ENCODE measurements at places on chromosomes 11 and 22.
A peak's percentile ranks its signal among the peaks of the same experiment; 100 is the strongest.

DNA sequence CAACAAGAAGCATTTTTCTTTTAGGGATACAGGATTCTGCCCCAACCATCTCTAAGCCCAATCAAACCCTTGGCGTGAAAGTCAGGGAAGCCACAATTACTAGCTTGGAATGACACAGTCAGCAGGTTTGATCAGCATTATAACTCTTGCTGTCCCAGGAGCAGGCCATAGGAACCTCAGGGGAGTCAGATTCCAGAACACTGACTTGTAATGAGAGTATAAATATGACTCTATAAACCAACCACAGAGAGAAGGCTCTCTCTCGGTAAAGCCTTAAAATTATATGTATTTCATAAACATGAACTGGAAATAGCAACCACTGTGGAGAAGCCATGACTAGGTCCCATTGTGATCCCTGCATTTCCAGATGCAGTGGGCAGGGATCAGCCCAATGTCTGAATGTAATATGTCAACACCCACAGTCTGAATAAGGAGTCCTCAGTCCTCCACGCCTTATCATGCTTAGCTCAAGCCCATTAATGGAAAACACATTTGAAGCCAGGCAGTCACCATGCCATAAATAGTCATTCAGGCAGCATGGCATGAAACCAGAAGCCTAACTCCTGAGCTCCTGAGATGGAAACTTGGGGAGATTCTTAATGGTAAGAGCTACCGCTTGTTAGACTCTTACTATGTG, 99.1 kb upstream of the MTNR1B start:
- no peak for DNase-seq

DNA sequence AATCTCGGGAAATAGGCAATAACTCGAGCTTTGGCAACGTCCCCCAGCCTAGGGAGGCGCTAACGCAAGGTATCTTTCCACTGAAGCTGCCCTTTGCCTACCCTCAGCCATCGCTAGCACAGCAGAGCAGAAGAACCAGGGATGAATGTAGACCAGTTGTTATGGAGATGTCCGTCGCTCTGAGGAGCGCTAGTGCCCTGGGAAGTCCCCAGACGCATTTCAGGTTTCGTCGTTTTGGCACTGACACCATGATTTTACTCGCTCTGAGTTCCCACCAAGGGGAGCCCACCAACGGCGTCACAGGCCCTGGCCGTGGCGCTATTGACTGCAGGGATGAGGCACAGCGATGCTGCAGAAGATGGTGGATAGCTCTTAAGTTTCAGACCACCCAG, 22.7 kb upstream of the BDNF start:
- no peak for DNase-seq

- no peak for DNase-seq
Measured at GRCh38 chr22:28259774-28260312, 340.8 kb upstream of the PITPNB start.

- no peak for DNase-seq
Measured at GRCh38 chr22:36640106-36640672, 63.4 kb downstream of the CACNG2 start.

DNA sequence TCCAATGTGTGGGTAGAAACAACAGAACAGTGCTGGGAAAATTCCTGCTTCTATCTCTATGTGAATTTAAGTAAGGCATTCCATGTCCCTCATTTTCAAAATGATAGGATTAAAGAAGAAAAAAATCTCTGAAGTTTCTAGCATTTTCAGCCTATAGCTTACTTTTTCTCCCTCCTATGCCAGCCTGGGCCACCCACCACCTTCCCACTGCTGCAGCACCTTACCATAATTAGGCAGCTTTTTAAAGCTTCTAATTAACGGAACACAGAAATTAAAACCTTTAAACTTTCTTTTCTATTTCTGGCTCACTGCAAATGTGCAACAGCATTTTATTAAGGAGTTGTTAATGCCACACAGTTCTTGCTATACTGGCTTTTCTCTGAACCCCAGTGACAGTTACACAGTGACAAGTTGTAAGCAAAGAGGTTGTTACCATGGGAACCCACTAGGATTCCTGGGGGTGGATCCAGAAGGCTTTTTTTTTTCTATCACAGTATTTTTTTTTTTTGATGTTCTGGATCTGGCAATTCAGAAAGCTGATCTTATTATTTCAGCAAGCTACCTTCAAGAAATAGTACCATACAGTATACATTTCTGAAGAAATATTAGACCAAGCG, 20.2 kb downstream of the CELF1 start:
- no peak for DNase-seq

GRCh38 chr11:66146940-66147339, 76.9 kb downstream of the PACS1 start:
- DNase-seq = no peak

GRCh38 chr11:44791316-44791925, 64.7 kb downstream of the TSPAN18 start:
- no peak for DNase-seq

DNA sequence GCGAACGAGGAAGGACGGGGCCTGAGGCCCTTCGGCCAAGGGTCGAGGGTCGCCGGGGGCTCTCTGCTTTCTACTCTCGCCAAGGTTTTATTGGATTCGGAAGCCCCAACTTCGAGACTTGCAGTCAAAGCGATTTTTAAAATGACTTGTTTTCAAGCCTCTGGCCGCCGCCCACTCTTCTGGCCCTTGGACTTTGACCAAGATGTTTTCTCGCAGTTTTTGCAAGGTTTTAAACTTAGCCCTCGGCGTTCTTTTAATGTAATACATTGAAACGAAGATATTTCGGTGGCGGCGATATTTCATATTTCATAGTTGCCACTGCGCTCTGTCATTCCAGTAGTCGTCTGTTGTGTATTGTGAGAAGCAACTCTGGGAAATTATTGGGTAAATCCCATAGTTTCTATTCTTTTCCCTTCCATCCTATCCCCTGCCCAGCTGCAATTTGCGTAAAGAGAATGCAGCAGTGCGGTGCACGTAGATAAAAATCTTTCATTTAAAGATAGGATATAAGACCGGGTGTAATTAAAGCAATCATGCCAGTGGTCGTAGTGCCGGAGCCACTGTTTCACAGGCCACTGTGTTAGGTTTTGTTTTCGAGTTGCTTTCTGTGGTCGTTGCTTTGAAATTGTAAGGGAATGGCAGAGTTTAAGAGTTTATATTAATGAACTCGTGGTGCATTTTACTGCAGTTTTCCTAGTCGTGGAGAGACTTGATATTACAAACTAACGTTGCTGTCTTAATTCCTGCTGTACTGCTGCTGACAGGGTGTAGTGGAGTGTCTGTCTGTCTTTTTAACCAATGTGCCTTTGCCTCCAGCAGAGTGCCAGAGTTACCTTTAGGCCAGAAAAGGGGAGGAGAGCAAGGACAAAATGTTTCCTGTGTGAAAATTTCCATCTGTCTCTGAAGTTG, 702 bp downstream of the BIRC2 start:
- DNase-seq = no peak

DNA sequence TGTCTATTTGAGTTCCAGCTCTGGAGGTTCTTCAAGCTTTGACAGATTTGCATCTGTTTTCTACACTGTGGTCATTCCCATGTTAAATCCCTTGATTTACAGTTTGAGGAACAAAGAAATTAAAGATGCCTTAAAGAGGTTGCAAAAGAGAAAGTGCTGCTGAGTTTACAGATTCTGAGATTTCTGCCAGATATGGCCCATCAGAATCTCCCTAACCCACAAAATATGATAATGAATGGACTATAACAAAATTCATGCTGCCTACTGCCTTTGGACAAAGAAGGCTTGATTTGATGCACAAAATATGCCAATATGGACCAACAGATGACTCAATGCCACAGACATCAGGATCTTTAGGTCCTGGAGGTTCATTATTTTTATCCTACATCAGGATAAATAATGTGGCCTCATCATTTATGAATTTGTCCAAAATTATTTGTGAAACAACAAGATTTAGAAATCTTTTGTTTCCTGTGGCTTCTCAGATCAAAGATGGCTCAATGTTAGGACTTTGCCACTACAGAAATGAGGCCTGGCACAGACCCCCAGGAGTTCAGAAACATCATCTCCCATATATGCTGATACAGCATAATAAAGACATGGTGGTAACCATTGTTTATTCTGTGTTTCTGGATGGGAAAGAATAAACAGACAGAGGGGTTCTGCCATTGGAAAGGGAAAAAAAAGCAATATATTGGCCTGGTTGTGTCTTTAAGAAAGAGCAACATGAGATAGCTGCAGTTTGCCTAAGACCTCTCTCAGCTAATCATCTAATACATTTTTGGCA, 6.7 kb downstream of the OR5AN1 start:
- no peak for DNase-seq

GRCh38 chr22:42412744-42413333, 19.4 kb downstream of the NFAM1 start:
- DNase-seq = no peak

DNA sequence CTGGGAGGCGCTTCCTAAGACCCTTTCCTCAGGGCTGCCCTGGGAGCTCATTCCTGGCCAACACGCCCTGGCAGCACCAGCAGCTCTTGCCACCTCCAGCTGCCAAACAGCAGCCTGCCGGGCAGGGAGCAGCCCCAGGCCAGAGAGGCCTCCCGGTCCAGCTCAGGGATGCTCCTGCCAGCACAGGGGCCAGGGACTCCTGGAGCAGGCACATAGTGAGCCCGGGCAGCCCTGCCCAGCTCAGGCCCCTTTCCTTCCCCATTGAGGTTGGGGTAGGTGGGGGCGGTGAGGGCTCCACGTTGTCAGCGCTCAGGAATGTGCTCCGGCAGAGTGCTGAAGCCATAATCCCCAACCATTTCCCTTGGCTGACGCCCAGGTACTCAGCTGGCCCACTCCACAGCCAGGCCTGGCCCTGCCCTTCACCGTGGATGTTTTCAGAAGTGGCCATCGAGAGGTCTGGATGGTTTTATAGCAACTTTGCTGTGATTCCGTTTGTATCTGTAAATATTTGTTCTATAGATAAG, 7.6 kb downstream of the SLC39A13 start:
- no peak for DNase-seq

DNA sequence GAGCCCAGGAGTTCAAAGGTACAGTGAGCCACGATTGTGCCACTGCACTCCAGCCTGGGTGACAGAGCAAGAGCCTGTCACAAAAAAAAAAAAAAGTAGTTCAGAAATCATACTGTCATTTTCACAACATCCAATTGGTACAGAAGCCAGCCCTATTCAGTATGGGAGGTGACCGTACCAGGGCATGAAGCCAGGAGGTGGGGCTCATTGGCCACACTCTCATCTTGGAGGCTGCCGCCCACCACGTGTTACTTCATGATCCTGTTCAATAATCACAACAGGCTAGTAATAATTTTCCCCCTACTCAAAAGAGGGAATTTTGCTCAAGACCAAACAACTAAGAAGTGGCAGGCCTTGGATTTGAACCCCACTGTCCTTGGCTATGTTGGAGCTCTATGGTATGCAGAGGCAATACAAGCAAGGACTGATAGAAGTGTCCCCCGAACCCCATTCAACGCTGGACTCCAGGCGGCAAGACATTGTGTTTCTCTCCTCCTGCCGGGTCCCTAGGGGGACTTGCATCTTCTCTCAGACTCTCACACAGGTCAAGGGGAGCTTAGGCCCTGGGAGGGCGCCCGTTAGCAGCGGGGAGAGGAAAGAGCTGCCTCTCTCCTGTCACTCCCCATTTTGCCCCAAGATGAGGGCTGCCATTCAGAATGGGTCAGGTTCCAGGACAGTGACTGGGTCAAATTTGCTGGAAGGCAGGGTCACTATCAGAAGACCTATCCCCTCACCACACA, 40.2 kb upstream of the EMID1 start:
- DNase-seq = no peak

DNA sequence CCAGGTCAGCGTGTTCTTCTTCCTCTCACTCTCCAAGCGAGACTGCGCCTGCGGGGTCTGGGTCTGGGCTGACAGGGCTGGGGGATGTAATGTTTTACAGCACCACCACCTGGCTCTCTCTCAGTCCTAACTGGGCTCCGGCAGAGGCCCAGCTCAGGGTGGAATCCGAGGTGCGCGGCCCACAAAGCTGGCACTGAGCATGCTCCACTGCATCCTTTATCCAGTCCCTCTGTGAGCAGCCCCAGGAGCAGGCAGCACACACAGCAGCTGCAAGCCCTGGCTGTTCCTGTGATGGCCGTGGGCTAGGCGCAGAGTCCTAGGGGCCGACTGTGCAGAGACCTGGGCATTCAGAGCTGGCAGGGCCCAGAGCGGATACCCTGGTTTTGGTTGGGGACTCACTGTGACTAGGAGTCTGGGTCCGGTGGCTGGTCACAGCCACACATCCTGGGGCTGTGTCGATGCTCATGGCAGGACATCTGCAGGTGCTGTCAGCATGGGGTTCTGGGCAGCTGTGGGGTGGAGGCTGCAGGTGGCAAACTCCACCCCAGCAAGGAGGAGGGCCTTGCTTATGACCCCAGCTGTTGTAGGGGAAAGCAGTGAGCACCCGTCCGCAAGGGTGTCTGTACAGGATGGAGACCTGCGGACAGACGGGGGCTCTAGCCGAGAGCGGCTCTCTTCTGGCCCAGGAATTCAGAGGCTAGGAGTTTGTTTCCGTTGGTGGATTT, 4.0 kb downstream of the LRRC75B start:
- no peak for DNase-seq

DNA sequence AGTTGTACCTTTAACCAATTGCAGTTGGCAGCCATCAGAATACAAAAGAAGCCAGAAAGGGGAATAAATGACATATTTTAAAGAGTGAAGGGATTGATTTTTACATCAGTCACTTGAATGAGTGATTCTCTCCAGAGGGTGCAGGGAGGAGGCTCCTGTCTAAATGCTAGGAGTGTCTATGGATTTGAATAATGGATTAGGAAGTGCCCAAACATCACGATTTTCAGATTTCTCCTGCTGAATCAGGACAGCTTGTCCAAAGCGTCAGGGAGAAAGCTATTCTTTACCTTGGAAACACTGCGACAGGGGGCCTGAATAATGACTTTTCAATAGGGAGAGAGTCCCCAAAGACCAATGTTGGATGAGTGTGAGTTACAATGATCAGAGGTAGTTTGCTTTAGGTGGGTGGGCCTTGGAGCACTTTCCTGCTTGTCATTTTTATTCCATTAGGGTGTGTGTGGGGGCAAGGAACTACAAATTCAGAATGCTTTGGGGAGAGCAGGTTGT, 735.5 kb downstream of the KCNA4 start:
- DNase-seq = no peak

DNA sequence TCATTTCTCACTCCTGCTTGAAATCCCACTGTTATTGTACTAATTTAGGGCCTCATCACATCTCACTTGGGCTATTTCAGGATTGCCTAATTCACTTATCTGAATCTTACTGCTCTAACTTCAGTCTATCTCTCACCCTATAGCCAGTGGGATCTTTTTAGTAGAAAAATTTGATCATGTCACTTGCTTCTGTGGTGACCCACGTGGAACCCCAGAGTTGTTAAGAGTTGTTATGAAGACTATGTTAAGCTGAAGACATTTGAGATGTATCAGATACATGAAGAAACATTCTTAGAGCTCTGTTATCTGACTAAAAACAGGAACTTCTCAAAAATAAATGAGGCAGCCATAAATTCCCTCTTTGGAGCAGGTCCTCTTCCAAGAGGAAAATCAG, 1375.6 kb upstream of the TENM4 start:
- DNase-seq = no peak

GRCh38 chr11:64268893-64269539, 15.4 kb downstream of the BAD start:
- peak; percentile 65 for DNase-seq

GRCh38 chr22:23470811-23471389, 109.2 kb downstream of the IGLL1 start:
- DNase-seq = no peak

GRCh38 chr22:27628341-27628740, 173.2 kb downstream of the MN1 start:
- no peak for DNase-seq

Measured in stimulated activated CD4-positive, alpha-beta T cell treated with anti-CD3 and anti-CD28 coated beads, Interleukin-2, amount 100 ng/mL, for 24 hours (primary cell).